ENCODE measurements at places on chromosomes 5 and 9.
A peak's percentile ranks its signal among the peaks of the same experiment; 100 is the strongest.

- no peak for DNase-seq
These were observed 270.2 kb upstream of the MVB12B start for GRCh38 chr9:126056312-126057021.

- DNase-seq: no peak
These were observed 111.1 kb upstream of the DPYSL3 start for GRCh38 chr5:147621016-147621415.

DNA sequence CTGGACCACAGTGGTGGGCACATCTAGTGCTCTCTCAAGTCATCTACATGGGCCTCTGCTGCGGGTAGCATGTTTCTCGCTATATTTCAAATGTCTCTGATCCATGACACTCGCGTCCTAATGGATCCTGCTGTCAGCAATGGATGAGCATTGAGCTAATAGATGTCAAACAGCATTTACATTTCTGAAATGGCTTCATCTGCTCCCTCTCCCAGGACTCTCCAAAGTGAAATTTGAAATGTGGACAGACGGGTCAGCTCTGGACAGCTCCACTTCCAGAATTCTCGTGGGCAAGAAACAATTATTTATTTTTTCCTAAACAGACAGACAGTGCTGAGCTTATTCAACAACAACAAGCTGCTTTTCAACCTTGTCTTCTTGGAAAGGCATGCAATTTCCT lies 58.1 kb downstream of the FSTL4 start:
- no peak for DNase-seq

DNA sequence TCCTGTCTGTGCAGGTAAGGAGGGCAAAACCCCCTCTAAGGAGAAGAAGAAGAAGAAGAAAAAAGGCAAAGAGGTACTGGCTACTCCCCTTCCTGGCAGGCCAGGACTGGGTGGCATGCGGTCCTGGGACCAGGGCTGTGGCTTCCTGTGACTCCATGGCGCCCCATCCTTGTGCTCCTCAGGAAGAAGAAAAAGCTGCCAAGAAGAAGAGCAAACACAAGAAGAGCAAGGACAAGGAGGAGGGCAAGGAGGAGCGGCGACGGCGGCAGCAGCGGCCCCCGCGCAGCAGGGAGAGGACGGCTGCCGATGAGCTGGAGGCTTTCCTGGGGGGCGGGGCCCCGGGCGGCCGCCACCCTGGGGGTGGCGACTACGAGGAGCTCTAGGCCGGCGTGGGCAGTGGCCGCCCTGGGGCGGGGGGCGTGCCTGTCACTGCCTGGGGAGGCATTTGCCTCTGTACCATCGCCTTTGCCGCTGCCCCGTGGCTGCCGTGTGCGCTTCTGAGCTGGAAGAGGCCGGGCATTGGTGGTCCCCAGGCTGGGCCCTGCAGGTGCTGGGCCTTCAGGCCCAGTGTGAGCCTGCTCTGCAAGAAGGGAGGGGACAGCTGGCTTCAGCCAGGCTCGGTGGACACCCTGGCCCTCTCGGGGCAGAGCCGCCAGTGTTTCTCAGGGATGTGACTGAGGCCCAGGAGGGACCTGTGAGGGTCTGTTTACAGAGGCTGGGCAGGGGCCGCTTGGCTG lies 2.0 kb upstream of the AJM1 start:
- DNase-seq: peak; percentile 8

DNA sequence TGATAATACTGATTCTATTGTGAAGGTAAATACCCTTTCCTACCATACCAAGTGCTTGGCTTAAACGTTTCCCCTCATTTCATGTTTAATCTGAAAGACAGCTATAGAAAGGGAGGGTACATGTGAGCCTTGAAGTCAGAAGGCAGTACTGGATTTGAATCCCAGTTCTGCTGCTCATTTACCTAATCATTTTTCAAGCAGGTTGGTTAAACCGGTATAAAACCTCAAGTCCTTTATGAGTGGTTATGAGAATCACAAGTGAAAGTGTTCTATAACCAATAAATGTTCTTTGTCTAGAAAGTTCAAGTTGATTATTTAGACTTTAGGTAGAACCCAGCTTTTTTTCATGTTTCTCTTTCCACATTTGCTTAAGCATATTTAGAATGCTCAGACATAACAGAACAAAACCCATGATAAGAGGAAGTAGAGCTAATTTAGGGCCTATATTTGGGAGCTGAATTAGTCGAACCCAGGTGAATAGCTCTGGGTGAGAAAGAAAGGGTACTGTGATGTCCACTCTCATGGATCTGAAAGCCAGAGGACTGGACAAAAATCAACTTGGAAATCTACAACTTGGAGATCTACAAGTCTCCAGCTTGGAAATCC lies 29.7 kb upstream of the F2RL2 start:
- no peak for DNase-seq

DNA sequence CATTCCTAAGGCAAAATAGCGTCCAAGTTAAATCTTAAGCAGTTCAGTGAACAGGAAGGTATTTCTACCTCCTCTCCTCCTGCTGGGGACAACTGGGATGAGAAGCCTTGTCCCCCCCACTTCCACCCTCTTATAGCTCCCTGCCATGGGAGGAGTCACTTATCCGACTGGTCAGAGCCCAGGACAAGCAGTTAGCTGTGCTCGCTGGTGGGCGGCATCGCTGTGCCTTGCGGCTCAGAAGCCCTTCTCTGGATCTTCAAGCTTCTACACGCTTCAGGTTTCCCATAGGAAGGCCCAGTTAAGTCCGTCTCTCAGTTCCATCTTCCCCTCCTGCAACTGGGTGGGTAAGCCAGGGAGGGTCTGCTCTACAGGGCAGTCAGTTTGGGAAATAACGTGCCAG lies 77.2 kb downstream of the PAX5 start:
- no peak for DNase-seq

GRCh38 chr9:118637681-118638080 lies 731.6 kb downstream of the BRINP1 start:
- no peak for DNase-seq

DNA sequence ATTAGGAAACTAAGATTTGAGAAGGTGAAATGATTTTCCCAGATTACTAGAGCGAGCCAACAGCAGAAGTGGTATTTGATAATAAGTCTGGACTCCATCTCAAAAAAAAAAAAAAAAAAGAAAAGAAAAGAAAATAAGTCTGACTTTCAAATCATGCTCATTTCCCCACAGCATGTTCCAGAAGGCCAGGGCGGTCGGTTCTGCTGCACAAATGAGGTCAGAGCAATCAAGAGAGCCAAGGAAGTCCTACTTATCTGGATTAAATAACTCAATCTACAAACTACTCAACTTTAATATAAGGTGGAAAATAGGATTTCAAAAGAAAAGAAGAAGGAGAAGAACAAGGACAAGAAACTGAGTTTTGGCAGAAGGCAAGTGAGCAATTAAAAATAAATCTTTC lies 130.4 kb upstream of the RASA1 start:
- no peak for DNase-seq

DNA sequence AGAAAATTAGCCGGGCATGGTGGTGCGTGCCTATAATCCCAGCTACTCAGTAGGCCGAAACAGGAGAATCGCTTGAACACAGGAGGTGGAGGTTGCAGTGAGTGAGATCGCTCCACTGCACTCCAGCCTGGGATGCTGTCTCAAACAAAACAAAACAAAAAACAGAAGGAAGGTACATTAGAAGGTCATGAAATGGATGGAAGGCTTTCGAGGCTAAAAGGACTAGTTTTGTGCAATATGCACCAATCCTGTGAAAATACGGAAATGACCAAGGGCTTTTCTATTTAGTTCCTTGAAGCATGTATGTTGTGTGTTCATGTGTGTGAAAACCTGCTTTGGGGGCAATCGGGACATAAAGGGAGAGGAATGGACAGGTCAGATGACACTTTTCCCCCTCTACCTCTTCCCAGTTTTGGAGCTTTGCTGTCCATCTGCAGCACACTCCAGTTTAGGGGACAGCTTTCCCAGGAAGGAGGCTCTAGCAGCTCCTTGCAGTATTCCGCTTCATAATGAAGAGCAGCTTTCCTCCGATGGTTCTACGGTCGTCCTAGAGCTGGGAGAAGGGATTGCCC lies 15.0 kb downstream of the SPRY4 start:
- DNase-seq: no peak

- DNase-seq: no peak
These were observed 8.3 kb downstream of the NOXA1 start for GRCh38 chr9:137431416-137431931.

- no peak for DNase-seq
These were observed 812.9 kb upstream of the ZNF608 start for GRCh38 chr5:125559296-125559695.

DNA sequence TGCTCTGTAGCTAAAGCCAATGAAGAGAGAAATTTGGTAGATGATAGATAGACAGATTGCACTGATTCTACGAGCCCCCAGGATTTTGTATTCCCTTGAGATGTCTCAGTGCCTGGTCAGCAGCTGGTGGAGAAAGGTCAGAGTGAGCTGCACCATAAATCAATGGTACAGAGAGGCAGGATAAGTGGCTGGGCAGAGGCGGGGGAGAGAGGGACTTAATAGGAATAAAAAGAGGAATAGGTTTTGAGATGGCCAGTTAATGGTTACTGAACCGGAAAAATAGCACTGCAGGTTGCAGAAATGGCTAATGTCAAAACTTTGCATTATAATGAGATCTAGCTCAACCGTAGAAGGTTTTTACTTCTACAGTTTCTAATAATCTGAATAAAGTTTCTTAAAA lies 47.9 kb upstream of the SLC12A2 start:
- no peak for DNase-seq

DNA sequence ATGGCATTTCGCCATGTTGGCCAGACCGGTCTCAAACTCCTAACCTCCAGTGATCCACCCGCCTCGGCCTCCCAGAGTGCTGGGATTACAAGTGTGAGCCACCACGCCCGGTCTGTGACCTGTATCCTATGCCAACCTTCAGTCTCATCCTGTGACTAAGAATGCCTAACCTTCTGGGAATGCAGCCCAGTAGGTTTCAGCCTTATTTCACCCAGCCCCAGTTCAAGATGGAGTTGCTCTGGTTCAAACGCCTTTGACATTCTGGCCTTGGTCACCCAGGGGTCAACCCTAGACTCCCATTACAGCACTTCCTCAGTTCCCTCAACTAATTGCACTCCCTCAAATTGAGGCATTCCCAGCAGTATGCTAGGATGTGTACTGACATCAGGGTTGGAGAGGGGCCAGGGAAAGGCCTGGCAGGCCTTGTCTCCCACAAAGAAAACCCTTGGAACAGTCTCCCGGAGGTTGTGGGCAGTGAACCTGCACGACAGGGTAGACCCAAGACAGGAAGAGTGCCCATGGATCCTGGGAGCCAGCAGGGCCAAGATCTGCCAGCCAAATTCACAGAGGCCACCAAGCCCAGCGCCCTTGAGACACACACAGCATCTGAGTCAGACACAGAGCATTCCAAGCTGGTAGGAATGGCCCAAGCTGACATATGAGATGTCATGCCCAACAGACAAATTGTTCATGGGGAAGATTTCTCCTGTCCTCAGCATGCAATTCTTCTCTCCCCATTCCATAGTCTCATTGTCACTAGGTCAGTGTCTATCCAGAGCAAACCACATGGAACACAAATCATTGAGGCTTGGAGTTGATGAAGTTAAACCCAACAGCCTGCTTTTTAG lies 24.9 kb upstream of the SMU1 start:
- no peak for DNase-seq

DNA sequence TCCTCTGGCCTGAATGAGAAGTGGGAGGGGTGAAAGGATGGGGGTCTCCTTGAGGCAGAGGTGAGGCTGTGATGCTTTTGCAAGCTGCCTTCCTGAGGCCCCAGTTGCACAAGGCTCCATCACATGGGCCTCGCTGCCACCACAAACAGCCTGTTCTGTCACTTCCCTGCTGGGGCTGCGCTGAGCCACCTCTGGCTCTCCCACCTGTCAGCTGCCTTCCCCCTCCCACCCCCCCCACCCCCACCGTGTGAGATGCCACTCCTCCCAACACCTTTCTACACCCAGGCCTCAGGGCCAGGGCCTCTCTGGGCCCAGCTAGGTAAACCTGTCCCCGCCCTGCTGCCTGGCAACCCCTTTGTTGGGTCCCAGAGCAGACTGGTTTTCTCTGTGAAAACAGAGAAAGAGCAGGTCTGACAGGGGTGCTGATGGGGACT lies 4.5 kb upstream of the PDLIM4 start:
- DNase-seq: no peak

DNA sequence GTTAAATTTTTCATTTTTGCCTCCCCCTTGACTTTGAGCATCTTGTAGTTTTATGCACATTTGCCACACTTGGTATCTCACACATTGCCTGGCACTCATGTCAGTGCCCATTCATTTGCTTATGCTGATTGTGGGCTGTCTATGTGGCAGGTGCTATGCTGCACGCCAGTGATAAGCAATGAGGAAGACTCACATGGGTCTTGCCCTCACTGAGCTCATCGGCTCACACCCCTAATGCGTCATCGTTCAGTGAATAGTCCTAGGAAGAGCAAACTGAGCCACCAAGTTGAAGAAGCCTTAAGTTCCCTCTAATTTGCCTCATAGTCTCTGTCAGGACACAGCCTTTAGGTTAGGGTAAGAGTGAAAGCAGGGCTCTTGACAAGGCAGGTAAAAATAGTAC lies 209.4 kb upstream of the IL12B start:
- DNase-seq: no peak

DNA sequence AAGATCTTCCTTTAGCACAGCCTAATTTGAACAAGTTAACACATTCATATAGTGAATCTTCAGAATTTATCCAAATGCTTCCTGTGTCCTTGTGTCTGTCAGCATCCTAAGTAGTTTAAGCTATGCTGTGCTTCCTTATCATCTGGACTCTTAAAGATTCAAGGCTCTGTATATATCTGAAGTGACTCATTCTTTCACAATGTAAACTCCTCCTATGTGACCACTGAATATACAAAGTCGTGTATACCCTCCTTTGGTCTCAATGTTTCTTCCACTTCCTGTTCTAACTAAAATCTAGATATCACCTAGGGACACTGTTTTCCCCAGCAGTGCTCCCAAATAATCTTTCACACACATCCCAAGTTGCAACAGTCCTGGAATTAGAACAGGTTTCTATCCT lies 935.7 kb upstream of the NUDT12 start:
- no peak for DNase-seq

DNA sequence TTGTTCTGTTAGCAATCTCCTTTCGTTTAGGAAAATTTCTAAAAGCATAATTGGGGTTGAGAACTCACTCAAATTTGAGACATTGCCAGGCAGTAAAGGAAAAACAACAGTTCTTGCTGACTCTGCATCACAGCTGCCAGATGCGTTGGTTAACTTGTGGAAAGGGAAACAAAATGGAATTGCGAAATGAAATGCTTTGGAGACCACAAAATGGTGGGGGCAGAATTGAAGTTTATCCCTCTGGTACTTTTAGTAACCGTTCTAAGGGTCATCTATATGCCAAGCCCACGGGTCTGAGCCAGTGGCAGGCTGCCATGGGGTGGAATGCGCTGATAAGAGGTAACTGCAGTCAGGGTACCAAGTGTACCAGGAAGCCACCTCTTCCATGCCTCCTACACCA lies 28.6 kb upstream of the SELENOP start:
- DNase-seq: no peak

GRCh38 chr5:178674334-178674733 lies 47.5 kb upstream of the CLK4 start:
- DNase-seq: no peak

- DNase-seq: no peak
These were observed 87.1 kb upstream of the FAM174A start for GRCh38 chr5:100448111-100448528.

GRCh38 chr9:111632060-111632459 lies 926 bp downstream of the DNAJC25 start:
- no peak for DNase-seq

GRCh38 chr9:12658531-12659209 lies 34.5 kb upstream of the TYRP1 start:
- no peak for DNase-seq

Measured in NCI-H187 (cell line).